CD4-positive, alpha-beta T cell treated with Interleukin-4 for 1 hour (primary cell): ENCODE measurements at places on chromosomes 12 and 14.

- DNase-seq: no peak
Observed at GRCh38 chr14:104181761-104182530, 43.6 kb downstream of the KIF26A start.

DNA sequence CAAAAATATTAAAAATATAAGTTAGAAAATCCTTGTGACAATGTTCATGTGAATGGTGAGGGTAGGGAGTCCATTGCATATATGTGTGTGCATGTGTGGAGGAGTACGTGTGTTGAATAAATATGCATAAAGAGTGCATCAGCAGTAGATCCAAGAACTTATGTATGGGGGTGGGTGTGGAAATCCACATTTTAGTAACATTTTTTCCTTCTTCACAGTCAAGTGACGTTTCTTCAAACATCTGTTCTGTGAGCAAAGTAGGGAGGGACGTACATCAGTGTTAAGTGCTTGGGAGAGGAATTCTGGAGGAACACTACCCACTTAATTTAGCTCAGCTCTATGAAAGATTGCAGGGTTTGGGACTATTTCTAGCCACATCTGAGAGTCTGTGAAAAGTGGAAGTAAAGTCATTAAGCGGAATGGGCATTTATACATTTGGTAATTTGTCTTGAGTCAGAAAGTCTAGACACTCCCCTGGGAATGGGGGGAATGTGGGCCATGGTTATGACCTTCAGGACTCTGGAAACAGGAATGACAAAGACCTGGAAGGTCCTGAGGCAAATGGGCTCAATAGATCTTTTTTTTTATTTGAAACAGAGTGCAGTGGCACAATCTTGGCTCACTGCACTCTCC, 156.4 kb upstream of the PLXNC1 start:
- no peak for DNase-seq

DNA sequence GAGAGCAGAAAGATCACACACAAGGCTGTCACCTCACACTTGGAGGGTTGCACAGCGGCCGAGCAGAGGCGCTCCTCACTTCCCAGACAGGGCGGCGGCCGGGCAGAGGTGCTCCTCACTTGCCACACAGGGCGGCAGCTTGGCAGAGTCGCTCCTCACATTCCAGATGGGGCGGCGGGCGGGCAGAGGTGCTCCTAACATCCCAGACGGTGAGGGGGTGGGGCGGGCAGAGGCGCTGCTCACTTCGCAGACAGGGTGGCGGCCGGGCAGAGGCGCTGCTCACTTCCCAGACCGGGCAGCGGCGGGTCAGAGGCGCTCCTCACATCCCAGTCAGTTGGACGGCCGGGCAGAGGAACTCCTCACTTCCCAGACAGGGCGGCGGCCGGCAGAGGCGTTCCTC, 9.1 kb downstream of the TMBIM4 start:
- DNase-seq: no peak

GRCh38 chr12:87259391-87259790, 769.8 kb downstream of the C12orf50 start:
- no peak for DNase-seq

DNA sequence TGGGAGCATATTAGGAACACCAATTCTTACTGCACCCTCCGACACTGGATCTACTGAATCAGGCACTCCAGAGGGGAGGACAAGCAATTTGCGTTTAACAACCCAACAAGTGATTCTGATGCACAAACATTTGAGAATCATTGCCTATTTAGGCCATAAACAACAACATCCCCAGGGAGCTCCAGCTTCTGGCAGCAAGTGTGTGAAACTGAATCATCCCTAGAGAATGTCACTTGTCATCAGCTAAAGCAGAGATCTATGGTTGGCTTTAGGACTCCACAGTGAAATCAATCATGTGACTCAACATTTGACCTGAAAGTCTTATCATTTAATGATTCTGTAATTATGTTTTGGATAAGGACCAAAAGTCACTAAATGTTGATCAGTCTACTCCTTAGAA, 505.0 kb upstream of the FLRT2 start:
- no peak for DNase-seq

DNA sequence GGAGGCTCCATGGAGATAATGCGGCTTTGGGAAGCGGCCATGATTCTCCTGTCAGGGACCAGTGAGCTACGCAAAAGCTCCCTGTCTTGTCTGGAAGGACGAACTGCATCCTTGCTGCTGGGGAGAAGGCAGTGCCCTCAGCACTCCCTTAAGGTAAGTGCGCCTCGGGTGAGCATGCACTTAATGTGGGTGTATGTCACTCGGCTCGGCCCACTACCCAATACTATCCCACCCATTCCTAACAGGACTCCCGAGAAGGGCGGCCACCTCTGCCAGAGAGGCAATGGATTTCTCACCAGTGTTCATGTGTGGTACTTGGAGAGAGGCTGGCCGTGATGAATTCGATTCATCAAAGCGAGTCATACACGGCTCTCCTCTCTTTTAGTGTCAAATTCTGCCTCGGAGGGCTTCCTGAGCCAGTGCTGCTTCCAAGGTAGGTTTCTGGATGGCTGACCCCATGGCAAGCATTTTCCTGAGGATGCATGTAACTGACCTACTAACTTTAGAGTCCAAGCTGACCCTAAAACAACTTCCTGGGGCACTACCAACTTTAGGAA, 151.7 kb upstream of the RTL1 start:
- DNase-seq: no peak

DNA sequence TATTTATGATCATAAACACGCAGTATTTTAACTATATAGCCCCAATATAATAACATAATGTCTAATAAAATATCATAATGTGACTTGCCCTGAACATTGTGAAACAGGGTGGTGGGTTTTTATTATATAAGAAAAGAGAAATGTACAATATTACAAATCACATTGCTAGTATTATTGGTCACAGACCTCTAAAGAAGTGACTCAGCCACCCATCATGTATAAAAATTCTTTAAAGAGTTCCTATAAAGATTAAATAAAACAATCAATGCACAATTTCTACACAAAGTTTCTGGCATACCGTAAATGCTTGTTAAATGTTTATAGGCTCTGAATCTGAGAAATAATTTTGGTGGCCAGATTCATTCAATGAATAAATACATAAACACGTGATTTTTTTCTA, 28.9 kb downstream of the ABCC9 start:
- DNase-seq: no peak

DNA sequence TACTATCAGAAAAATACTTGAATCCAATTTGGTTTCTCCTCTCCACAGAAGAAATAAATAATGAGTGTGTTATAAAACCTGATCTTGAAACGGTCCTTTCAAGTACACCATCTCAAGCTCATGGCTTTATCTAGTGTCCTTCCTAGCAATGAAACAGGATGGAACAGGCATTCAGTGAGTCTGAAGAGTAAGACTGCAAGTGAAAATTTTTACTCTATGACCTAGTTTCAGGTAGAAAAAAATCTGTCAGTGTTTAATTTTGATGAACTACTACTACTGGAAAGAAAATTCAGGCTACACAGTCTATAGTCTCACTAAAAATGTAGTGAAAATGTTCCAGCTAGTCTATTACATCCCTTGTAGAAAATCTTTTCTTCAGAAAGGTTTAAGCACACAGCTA, 7.7 kb downstream of the CBX5 start:
- DNase-seq: no peak

DNA sequence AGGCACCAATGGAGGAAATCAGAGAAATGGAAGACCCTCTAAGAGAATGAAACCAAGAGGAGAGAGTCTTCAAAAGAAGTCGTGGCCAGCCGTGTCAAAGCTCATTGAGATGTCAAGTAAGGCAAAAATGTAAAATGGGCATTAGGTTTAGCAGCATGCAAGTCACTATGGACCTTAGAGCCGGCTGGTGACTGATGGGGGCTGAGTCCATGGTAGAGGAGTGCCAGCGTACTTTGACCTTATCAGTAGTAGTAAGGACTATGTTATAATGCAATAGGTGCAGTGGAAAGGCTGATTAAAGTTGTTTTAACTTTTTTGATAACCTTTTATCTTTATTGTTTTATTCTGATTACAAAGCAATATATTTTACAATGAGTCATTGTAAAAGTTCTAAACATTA, 66.5 kb downstream of the ANO6 start:
- DNase-seq: no peak

- DNase-seq: no peak
Observed at GRCh38 chr12:20946732-20947131, 136.2 kb downstream of the SLCO1B3 start.

GRCh38 chr14:101113108-101113612, 209.6 kb upstream of the RTL1 start:
- DNase-seq: no peak

DNA sequence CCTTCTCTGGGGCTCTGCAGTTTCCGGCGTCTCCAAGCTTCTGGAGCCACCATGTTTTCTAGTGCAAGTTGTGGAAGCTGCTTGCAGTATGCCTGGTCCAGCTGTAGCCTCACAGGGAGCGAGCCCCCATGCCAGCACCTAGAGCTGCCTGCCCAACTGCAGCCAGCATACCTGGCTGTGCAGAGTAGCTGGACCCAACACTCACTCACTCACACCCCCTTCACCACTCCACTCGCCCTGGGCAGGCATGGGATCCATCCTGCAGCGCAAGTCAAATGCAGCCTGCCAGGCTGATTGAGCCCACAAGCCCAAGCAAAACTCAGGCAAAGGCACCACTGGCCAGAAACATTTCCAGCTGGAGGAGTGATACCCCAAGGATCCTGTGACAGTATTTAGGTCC, 797.3 kb downstream of the SLC16A7 start:
- no peak for DNase-seq

DNA sequence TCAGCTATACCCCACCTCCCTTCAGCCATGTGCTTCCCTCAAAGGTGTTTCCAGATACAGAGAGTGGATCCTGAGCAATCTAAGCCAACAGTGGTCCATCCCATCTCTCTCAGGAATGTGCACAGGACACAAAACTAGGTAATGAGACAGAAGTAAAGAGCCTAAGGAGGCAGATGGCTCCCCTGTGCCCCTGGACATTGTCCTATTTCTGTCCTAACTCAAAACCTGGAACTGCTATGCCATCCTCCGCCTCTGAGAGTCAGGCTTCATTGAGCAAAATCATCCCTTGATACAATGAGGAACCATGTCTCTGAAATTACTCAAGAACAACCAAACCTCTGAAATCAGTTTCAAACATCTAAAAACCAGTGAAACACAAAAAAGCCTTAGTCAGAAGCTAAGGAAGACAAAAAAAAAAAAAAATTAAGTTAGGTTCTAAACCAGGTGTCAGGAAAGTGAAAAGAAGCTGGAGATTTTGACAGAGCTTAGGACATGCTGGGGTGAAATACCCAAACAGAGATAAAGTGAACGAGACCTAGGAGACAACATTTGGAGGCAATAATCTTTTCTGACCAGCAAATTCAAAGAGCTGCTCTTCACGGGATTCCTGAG, 200.3 kb upstream of the PLEKHG7 start:
- DNase-seq: peak; percentile 26

DNA sequence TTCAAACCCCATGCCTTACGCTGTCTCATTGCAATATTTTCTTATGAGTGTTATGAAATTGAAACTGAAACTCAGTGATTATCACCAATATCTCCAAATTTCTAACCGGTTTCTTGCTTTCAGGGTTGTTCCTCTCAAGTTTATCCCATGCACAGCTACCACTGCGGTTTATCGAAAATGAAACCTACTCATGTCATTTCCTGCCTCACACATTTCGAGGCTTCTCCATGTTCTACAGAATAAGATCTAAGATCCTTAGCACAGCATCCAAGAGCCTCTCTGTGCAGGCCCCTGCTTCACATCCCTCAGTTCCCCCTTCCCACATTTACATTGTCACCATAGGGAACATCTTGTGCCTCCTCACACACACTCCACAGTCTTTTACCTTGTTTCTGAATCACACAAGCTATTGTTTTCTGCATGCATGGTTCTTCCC, 45.5 kb upstream of the FAR2 start:
- DNase-seq: peak; percentile 59

DNA sequence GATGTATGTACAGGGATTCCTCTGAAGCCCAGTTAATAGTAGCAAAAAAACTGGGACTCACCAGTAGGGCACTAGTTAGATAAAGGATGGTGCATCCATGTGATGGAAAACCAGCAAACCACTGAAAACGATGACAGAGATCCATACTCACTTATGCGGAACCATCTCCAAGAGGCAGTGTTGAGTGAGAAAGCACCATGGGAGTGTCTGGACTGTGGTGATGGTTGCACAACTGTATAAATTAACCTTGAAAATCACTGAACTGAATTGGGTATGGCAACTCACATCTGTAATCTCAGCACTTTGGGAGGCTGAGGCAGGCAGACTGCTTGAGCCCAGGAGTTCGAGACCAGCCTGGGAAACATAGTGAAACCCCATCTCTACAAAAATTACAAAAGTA, 53.6 kb upstream of the ZFP36L1 start:
- no peak for DNase-seq

DNA sequence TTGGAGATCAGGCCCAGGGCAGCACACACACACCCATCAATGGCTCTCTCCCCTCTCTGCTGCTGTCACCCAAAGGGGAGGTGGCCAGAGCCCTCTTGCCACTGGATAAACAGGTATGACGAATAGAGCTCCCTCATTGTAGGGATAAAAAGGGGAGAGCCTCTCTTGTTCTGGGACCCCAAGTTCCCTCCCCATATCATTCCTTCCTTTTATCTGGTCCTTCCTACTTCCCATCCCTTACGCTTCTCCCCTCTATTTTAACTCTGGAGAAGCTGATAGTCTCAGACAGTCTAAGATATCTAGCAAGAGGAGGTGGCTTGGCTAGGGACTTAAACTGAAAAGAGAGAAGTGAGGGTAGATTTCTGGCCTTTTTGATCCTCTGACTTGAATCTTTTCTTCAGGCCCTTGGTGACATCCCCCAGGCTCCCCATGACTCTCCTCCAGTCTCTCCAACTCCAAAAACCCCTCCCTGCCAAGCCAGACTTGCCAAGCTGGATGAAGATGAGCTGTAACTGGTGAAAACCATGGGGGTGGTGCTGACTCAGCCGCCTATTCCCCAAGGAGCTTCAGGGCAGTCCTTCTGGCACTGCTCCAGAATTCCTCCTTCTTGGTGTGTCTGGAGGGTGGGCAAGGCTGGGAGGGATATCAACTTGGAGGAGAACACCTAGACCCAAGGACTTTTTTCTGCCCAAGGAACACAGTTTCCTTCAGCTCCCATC, 5.3 kb downstream of the ARHGEF25 start:
- DNase-seq: no peak

DNA sequence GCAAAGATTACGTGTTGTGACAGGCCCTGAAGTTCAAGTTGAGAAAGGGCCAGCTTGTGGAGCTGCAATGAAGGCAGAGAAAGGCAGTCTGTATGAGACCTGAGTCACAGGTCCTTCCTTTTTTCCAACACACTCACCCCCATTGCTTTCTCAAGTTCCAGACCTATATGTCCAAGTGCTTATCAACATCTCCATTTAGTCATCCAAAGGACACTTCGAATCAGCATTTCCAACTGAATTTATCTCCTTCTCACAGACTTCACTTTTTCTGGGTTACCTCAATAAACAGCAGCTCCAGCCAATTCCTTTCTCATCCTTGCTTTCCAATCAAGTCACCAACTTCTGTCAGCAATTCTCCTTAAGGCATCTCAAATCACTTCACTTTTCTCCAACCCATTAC, 56.4 kb upstream of the KIF21A start:
- no peak for DNase-seq

GRCh38 chr14:97977651-97978261, 1180.6 kb downstream of the VRK1 start:
- peak; percentile 70 for DNase-seq

DNA sequence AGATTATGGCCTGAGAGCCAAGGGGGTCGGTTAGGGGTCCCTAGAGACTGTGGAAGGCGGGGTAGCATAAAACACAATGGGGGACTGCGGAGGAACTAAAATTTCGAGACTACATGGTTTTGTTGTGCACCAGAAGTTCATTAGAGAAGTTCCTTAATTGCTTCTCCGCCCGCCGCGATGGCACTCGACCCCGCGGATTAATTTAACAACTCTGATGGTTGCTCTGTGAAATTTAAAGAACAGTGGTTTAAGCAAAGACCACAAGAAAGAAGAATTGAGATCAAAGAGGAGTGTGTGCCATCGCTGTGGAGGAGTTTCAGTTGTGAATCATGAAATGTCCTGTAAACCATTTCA, 1.4 kb upstream of the CCDC88C start:
- no peak for DNase-seq
